ENCODE measurements at places on chromosomes 1 and 21.

DNA sequence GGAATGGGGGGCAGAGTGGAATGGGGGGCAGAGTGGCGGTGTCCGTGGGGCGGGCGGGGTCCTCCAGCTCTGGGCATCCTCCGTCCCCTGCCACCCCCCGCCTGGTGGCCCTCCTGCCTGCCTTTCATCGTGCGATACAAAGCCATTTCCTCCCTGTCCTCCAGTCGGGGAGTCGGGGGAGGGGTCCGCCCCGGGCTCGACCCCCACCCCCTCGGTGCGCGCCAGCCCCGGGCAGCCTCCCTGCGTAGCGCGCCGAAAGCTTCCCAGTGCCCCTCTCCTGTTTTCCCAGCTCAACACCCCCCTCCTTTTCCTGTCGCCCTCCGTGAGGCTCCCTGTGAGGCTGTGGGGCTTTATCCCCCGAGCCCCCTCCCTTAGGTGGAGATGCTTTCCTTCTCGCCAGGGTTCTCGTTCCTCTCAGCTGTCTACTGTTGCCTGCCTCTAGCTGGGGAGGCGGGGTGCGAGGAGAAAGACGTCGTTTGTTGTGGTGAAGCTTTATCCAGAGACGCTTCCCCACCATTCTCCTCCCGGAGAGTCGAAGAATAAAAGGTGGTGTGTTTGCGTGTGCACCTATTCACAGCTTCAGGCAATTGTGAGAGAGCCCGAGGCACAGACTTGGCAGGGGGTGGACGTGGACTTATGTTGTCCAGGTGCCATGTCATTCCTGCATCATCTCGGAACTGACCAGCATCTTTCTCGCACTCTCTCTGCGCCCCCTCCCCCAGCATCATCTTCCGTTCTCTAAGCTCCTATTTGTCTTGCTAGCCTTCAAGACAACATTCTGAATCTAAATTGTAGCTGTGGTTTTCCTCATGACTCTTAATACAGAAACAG lies 848 bp downstream of the DNM3 start:
- peak; percentile 8 for DNase-seq

DNA sequence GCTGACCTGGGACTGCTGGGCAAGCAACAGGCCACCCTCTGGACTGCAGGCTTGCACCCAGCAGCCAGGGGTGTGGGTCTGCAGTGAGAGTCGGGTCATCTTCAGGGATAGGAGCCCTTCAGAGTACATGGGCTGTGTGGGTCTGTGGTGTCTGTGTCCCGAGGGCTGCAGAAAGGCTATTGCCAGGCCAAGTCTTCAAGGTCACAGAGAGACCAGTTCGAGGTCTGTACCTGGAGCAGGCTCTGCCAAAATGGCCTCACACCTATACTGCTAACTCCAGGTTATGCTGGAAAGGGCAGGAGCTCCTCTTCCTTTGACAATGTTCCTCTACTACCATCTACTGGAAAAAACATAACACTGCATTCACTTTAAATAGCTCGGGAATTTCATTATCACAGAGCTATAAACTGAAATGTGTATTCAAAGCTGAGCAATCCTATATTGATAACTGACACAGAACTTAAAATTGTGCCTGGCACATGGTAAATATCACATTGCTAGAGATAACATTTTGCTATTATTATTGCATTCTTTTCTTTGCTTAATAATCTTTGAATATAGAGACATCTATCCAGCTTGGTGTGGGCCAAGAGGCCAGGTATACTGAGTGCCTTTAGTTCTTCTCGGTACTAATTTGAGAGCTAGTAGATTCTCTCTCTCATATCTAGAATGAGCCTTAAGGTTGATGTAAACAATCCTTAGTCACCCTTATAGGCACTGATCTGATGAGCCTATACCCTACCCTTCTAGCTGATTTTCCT lies 6.9 kb upstream of the DNAH14 start:
- DNase-seq, result no peak

- DNase-seq, result no peak
Measured at GRCh38 chr1:21492356-21492625, 16.9 kb upstream of the ALPL start.

GRCh38 chr1:77776007-77776700 lies 3.3 kb upstream of the MIGA1 start:
- no peak for DNase-seq

- no peak for DNase-seq
Measured at GRCh38 chr1:158008630-158009029, 15.2 kb downstream of the KIRREL1 start.

DNA sequence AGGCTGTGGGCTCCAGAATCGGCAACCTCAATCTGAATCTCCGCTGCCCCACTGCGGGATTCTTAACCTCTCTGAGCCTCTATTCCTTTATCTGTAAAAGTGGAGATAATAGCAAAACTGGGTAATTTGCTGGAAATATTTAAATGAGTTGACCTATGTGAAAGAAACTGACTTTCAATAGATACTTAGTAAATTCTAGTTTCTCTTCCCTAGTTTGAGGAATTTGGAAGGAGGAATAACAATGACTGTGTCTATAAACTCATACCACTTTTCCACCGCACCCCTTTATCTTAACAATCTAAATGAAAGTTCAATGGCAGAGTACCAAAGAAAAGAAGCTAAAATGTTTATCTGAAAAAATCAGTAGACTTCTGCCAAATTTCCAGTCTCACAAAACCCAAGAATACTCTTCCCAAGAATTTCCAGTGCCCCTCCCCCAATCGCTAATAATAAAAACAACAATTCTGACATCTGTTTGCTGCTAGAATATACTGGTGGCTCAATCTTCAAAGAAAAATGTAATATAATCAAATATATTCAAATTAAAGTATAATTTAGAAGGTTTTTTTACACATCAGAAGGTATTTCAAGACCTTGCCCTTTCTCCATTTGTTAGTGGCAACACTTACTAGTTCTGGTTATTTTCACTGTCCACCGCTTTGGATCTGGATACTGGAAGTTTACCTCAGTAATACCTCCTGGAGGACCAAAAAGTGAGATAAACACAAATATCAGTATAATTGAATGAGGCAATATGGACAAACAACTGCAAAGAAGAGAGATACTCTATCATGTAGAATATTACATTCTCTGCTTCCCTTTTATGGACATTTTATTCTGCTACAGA lies 171.2 kb downstream of the LTN1 start:
- no peak for DNase-seq

DNA sequence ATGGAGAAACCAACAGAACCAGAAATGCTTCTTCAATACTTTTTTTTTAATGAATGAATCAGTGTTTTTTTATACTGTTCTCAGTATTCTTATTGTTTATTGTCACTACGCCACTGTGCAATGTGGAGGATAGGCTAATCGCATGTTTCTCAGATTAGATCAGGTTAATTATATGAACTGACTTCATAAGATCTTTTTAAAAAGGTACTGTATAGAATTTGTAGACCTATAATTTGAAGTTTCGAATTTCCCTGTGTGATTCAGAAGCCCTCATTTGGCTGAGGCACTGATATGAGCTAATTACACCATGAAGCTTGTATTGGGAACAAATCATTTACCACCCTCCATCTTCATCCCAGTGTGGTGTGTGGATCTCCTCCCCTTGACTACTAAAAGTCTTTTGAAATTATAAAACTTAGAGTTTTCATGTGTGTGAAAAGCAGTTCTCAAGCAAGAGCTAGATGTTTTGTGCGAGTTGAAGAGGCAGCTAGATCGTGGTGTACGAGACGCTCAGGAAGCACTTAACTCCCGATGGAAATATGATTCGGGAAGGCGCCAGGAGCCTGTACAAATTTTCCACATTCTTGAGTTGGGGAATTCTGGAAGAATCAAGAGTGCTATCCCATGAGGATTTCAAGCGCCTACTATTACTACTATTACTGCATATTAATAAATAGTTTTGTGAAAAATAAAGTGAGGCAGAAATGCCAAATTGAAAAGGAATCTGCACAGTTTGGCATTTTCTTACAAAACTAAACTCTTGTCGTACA lies 52.1 kb upstream of the KCNE2 start:
- DNase-seq, result no peak

GRCh38 chr1:28950449-28950848 lies 36.1 kb downstream of the EPB41 start:
- no peak for DNase-seq

GRCh38 chr1:43304771-43305300 lies 4.1 kb downstream of the TIE1 start:
- DNase-seq, result no peak

DNA sequence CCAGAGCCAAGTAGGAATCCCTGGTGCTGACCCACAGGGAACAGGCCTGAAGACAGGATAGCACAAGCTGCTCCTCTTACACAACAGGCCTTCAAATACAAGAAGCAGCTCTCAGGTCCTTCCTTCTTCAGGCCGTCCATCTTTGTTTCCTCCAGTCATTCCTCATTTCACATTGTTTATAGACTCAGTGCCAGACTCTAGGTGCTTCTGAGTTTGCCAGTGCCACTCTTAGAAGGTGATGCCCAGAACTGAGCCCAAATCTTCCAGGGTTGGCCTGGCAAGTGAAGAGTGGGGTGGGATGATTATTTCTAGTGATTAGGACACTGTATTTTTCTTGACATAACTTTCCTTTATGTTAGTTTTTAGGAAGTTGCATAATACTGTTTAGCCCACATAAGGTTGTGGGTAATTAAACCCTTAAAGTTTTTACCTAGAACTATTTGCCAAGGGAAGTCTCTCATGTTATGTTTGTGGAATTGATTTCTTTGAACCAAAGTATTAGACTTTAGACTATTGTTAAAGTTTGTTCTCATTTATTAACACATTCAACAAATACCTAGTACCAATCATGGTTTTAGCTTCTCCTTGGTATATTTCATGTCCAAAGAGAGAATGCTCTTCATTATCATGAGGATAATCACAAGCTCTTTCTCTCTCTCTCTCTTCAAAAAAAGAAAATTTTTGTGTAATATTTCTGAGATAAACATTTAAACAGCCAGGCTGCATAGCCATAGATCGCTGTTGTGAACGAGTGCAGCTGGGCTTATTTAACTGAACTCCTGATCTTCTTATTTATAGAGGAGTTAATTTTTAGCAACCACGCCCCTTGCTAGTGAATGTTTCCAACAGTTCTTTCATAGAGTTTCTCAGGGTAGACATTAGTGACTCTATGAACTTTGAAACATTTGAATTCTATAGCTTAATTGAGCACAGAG lies 47.7 kb downstream of the PGM1 start:
- no peak for DNase-seq

- DNase-seq, result no peak
Measured at GRCh38 chr1:177753655-177754054, 216.2 kb downstream of the SEC16B start.

DNA sequence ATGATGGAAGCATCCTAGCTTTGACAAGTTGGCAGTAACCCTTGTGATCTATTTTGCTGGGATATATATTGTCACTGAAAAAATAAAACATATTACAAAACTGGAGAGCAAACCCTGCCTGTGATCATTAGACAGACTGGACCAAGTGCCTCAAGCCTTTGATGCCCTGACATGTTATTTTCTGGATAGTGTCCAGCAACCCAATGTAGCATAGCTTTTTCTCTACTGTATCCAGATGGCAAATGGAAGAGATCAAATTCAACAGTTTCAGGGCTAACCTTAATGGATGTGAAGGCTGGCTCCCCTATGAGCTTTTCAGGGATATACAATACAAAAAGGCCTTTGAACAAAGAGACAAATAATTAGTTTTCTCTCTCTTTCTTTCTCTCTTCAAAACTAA lies 25.1 kb downstream of the WARS2 start:
- no peak for DNase-seq

GRCh38 chr1:153592748-153593147 lies 20.2 kb downstream of the S100A16 start:
- no peak for DNase-seq

DNA sequence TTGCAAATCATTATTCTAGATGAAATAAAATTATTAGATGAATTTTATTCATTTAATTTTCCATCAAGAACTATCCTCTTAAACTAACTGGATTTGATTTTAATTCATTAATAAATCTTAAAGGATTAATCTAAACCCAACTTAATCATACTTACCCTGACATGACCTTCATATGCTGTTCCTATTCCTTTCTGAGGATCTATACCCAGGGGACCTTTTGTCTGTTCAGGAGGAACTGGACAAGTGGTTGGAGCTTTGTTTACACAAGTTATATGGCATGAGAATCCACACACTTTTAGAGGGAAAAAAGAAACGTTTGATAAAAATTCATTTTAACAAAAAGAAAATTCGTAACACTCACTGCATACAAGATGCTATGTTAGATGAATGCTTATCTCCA lies 95.2 kb downstream of the COQ8A start:
- DNase-seq, result no peak

DNA sequence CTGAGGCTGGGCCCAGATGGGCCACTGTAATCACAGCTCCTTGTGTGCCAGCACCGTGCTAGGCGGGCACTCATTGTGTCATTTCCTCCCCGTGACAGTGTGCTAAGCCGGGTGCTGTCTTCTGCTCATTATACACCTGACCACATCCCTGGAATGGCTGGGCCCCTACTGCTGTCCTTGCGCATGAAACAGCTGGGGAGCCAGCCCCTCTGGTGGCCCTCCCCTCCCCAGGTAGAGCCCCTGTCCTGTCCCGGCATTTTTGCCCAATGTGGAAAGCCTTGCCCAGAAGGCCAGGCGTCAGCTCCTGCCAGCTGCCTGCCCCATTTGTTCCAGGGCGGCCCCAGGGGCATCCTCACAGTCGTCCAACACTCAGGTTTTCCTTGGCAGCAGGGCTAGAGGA lies 107.4 kb upstream of the CASZ1 start:
- DNase-seq, result no peak

- DNase-seq, result no peak
Measured at GRCh38 chr1:227759341-227760300, 24.4 kb downstream of the SNAP47 start.

DNA sequence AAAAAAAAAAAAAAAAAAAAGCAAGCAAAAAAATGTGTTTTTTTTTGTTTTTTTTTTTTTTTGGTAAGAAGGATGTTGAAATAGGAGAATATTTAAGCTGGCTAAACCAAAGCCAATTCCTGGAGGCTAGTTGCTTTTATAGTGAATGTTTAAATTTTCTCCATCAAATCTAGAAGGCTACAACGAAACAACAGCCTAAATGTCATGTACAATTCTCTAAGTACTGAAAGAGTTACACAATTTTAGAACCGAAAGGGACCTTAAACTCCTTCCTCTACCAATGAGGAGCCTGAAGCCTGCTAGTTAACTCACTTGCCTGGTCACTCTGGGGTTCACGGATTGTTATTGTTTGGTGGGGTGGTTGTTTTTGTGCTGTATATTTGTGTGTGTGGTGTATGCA lies 3.5 kb downstream of the WLS start:
- no peak for DNase-seq

DNA sequence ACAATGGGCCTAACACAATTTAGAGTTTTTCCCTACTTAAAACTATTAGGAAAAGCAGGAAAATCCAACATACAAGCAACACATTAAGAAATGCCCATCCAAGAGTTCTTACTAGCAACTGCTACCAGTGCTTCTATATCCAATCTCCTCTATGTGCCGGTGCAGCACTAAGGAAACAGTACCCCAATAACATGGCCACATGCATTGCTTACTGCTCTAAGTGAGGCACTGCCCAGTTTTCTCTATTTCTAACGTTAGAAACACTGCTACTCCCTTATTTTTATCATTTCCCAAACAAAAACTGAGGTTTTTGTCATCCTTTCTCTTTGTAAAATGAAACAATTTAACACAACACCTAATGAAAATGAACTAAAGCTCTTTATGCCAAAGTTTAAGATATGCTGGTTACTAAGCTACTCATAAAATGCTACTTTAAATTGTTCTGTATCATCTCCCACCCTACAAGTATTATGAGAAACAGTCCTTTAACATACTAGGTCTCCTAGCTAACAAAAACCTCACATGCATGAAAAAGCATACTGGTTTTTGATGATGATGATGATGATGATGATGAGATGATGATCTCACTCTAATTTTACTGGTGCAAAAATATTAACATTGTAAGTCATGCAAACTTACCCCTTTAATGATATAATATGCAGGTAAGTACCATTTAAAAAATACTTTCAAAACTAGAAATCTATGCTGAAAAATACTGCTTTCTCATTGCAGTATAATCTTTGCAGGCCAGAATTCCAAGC lies 90.7 kb upstream of the TTC39A start:
- no peak for DNase-seq

Data from activated T-cell treated with anti-CD3 and anti-CD28 coated beads for 1 hour (primary cell).